ENCODE measurements at places on chromosomes 3 and 15.

GRCh38 chr3:38139191-38139590, 730 bp downstream of the MYD88 start:
- no peak for DNase-seq

- no peak for DNase-seq
Measured at GRCh38 chr3:169668957-169669741, 5.6 kb upstream of the MECOM start.

DNA sequence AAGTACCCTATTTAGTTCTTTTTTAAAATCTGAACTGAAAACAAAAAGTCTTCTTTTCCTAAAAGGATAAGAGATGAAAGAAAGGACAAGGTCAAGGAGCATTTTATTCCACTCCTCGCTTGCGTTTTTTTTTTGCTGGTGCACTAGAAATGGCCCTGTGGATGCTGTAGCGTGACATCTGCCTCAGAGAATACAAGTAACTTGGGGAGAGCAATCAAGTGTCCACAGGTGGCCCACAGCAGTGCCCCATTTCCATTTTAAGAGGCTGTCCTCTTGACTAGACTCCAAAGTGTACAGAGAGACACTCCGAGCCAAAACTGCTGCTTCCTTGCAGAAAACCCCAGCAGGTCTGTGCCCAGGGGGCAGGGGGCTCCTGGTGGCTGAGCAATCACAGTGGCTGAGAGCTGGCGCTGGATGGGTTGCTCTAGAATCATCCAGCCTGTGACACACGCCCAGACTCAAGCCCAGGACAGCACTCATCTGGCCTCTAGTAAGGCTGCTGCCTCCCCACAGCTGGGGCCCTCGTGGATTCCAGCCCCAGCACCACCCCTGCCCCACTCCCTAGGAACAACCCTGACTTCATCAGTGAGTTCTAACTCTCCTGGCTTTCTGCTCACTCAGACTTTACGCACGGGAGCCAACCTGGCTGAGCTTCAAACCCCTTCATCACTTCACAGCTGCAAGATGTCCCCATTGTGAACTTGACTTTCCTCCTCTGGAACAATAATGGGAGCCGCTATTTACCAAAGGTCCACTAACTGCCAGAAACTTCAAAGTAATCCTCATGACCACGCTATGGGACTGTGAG, 71.1 kb upstream of the SPATA12 start:
- no peak for DNase-seq

DNA sequence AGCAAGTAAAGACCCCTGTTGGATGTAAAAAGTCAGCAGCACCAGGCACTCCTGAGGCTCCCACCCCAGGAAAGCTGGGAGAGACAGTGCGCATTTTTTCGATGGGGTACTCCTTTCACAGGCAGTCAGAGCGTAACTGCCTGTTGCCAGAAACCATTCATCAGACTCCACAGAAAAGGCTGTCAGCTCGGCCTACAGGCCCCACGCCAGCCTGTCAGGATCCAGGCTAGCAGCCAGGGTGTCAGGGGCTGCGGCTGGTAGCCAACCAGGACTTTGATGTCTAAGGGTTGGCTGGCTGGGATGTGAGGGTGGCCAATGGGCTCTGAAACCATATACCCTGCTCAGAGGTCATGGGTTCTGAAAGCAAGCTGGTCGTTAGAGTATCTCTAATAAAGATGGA, 164.5 kb downstream of the WNT5A start:
- no peak for DNase-seq

DNA sequence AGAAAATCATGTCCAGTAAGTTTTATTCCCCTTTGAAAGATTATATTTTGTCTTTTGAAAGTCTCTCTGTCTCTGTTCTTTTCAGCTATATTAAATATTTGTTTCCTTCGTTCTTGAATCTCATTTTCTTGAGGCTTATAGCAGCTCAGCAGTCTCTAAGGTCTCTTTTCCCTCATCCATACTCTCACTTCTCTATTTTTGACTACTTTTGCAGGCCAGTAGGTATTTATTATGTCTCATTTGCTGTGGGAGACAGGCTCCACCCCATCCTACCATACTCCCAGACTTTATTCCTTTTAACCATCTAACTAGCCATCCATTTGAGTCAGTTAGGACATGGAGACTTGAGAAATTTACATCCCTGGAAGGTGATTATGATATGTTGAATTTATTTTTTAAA, 71.0 kb downstream of the FILIP1L start:
- DNase-seq = no peak

DNA sequence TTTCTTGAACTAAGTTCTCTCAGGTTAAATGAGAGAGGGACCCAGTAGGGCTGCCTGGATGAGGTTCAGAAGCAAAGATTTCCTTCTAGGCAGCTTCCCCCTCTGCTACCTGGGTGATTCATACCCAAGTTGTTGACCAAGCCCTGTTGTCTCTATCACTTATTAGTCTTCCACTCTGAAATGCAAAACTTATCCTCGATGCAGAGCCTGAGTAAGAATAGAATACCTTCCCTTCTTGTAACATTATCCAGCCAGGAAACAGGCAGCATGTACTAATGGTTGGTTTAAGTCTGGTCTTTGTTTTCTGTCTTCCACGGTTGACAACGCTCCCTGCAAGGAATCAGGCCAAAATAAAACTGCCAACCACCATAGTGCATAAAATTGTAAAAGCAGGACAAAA, 377.3 kb downstream of the MECOM start:
- DNase-seq = no peak

DNA sequence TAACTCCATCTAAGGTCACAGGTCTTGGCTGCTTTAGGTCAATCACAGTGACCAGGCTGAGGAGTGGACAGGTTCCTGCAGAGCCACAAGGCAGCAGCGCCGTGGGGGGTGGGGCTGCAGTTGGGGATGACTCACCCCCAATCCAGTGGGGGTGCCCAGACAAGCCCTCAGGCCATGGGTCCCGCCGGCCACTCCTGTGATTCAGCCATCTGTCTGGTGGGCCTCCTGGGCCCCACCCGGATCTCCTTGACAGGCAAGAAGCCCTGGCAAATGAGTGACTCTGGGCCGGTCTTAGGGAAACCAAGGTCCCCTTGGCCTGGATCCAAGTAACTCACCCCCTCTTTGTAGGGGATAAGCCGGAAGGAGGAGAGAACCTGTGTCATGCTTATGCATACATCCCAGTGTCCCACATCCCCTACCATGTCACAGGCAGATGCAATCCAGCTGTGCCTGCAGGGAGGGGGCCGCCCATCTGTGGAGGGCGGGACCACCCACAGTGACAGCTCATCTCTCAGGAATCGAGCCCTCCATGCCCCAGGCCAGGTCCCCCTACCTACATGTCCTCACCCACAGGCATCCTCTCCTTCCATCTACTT, 495 bp upstream of the COL7A1 start:
- peak; percentile 45 for DNase-seq

DNA sequence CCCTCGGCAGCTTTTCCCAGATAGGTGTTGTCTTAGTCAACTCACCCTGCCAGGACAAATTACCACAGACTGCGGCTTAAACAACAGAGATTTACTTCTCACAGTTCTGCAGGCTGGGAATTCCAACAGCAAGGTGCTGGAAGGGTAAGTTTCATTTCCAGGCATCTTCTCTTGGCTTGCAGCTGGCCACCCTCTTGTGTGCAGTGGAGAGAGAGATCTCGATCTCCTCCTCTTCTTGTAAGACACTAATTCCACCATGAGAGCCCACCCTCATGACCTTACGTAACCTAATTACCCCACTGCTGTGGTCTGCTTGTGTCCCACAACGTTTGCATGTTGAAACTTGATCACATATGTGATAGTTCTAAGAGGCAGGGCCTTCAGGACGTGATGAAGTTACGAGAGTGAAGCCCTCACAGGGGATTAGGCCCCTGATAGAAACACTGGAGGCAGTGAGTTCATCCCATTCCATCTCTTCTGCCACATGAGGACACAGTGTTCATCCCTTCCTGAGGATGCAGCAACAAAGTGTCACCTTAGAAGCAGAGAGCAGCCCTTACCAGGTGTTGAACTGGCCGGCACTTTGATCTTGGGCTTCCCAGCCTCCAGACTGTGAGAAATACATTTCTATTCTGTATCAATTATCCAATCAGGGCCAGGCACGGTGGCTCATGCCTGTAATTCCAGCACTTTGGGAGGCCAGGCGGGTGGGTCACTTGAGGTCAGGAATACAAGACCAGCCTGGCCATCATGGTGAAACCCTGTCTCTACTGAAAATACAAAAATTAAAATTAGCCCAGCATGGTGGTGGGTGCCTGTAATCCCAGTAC, 247.7 kb downstream of the PLCL2 start:
- no peak for DNase-seq

GRCh38 chr15:31296646-31297574, 29.7 kb upstream of the KLF13 start:
- DNase-seq = no peak

DNA sequence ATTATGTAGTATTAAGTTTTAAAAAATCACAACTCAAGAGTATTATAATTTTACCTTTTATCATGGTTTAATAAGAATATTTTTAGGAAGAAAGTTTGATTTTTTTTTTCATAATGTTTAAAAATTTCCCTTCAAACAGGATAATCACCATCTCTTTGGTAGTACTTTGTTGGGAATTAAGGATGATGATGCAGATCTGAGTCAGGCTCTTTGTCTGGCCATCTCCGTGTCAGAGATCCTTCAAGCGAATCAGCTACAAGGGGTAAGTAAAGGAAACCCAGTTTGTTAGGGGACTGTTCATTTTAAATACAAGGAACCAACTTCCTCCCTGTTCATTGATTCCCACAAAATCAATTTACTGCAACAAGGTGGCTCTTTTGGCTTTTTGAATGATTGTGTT, 36.8 kb upstream of the NIT2 start:
- DNase-seq = peak; percentile 1

DNA sequence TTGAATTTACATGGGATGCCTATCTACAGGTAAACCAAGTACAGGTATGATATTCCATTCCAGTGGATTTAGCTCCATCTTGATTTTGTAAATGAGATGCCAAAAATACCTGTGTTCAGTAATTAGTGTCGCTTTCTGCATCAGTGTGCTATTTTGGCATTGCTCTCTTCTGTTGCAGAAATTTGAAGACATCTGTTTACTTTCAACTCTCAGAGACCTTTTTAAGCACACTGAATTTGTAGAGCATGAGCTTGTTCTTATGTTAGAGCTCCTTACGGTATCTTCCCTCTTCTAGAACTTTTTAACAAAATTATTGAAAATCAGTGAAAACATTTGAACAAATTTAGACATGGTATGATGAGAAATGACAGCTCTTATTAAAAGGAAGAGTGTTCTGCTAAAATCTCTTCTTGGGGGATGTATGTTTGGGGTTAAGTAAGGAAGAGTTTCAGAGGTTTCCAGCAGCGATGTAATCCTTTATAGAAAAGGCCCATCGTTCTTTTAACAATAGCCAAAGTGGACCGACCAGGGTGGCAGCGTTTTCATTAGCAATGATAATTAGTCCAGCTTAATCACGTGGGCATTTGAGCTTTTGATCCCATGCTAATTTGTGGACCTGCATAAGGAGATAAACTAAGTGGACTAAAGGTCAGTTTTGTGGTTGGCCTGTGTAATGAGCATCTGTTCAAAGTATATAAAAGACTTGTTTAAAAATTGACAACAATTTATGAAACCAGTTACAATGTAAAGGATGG, 385.4 kb downstream of the PTPRG start:
- DNase-seq = no peak

DNA sequence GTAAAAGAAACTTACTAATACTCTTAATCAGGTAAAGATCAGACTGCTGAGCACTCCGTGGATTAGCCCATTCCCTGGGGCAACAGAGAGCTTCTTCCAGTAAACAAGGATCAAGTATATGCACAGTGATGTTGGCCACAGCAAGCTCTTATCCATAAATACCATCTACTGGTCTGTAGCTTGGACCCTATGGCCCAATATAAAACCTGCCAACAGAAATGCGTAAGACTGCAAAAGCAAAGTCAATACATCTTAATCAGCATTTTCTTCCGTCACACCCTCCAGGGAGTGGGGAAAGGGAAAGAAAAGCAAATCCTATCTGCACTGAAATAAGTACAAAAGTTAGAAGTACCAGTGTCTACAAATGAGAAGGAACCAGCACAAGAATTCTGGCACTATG, 1082.1 kb downstream of the ZPLD1 start:
- no peak for DNase-seq

DNA sequence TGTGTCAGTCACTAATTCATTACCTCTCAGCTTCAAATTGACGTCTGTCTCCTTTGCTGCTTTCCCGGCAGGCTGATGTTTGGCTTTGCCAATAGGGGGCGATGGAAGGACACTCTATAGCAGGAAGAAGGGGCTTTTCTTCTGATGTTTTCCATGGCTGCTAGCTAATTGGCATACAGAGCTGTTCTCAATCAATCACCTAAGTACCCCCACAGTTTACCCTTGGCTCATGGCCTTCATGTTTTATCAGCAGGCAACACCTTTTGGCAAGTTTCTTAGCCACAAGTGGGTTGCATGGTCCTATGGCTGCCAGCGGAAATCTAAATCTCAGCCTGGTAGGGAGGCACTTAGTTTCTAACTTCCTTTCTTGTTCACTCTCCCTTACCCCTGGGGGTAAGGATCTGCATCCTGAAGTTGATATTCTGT, 45.0 kb downstream of the ESYT3 start:
- DNase-seq = no peak

GRCh38 chr15:27617013-27617412, 482.1 kb downstream of the OCA2 start:
- no peak for DNase-seq

DNA sequence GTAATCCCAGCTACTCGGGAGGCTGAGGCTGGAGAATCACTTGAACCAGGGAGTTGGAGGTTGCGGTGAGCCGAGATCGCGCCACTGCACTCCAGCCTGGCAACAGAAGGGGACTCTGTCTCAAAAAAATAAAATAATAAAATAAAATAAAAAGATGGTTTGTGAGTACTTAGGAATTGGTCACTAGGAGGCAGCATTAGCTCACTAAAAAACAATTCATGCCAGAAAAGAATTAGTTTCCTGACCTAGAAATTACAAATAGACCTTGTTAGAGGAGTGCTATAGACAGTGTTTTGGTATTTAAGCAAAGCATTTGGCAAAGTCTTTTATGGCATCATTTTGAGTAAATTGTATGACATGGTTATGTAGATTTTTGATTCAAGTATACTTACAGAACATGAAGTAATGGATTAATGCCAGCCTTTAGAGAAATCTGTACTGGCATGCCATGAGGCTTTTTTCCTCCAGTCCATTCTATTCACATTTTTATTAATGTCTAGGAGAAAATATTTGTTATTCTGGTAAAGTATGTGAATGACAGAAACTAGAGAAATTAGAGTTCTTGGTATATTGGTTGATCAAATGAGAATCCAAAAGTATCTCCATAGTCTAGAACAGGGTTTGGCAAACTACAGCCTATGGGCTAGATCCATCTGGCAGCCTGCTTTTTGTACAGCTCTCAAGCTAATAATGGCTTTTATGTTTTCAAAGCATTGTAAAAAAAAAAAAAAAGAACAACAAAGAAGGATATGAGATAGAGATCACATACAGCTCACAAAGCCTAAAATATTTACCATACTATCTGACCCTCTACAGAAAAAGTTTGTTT, 81.6 kb downstream of the LRRC49 start:
- peak; percentile 25 for DNase-seq
